ENCODE measurements at places on chromosomes 7 and 10.

DNA sequence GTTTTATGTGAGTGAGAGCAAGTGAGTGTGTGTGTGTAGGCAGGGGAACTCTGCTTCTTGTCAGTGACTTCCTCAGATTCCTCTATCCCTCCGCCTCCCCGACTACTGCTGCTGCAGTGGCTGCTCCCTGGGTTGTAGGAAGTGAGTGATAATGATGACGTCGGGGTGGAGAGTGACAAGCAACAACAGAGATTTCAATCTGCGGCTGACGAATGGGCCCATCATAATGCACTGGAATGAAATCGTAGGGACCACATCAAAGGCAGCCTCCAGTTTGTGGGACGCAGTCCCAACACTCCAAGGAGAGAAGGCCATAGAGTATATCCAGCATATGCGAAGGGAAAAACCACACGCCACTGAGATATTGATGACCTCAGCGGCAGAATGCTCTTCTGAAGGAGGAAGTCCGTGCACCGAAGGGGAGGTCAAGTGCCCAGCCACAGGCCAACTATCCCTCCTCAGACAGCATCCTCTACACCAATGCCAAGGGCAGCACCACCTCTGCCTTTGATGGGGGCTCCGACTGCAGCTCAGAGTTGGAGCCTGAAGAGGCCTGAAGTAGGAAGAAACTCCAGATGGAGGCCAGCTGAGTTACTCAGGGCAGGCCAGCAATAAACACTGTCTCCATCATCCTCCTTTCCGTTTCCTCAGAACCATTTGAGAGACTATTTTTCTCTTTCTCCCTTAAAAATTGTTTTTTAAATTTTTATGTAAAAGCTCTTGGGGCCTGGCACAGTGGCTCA lies 11.3 kb upstream of the STMP1 start:
- DNase-seq, result no peak

- DNase-seq, result no peak
These were observed 73.8 kb downstream of the SHOC2 start for GRCh38 chr10:110993024-110993693.

DNA sequence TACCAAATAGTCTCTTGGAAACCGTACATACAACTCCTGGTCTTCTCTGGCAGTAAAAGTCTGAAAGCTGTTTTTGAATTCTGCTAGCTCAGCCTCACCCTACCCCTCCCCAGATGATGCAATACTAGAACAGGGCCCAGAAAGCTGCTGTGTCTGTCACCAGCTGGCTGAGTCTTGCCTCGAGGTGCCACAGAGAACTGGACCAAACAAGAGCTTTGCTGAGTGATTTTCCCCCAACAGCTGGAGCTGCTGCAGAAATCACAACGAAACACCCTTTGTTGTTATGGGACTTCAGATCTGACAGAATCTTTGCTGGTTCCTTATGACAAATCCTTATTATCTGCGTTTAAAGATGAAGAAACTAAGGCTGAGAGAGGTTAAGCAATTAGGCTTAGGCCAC lies 134.1 kb downstream of the SPAG6 start:
- peak; percentile 8 for DNase-seq

DNA sequence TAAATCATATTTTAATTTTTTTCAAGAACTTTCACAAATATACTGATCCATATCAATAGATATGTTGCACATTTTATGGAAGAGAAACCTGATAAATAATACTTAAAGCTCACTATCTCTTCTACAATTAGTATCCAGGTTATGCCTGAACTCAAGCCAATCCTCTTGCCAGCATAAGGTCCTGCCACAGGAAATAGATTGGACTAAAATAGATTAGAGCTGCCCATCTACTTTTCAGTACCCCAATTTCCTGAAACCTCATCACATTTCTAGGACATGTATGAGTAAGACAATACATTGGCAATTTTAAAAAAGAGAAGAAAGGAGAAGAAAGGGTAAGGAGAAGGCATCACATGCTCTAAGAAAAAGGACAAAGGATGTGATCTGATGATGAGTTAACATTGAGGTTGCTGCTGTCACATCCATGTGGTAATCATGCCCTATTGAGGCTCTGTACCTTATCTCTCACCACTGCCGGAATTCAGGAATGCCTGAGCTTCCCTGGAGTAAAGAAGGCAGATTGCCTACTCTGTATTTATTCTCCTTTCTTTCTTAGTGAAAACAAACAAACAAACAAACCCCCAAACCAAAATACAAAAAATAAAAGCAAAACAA lies 199.7 kb downstream of the ANK3 start:
- no peak for DNase-seq

GRCh38 chr10:11757454-11757820 lies 15.3 kb downstream of the ECHDC3 start:
- DNase-seq, result no peak

All from NCI-H460 (cell line).